ENCODE measurements at places on chromosomes 5 and 9.

DNA sequence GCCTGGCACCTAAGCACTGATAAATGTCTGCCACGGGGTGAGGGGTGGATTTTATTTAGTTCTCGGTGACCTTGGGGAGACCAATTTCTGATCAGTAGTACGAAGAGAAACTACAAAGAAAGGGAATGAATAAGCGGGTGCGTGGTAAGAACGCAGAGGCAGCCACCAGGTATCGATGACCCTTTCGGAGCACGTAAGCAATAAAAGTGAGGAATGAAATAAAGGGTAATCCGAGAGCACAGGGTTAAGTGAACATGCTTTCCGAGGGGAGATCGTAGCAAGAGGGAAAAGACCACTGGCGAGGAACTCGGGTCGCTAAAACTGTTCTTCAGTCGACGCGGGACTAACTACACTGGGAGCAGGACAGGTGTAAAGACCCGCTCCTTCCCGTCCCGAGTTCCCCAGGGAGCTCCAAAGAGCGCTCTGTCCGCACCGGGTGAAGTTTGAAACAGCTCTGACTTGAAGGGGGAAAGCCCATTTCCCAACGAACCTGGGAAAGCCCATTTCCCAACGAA lies 1.1 kb downstream of the ELOVL7 start:
- no peak for DNase-seq

- no peak for DNase-seq
Measured at GRCh38 chr9:61670616-61671015, 480.8 kb downstream of the SPATA31A7 start.

DNA sequence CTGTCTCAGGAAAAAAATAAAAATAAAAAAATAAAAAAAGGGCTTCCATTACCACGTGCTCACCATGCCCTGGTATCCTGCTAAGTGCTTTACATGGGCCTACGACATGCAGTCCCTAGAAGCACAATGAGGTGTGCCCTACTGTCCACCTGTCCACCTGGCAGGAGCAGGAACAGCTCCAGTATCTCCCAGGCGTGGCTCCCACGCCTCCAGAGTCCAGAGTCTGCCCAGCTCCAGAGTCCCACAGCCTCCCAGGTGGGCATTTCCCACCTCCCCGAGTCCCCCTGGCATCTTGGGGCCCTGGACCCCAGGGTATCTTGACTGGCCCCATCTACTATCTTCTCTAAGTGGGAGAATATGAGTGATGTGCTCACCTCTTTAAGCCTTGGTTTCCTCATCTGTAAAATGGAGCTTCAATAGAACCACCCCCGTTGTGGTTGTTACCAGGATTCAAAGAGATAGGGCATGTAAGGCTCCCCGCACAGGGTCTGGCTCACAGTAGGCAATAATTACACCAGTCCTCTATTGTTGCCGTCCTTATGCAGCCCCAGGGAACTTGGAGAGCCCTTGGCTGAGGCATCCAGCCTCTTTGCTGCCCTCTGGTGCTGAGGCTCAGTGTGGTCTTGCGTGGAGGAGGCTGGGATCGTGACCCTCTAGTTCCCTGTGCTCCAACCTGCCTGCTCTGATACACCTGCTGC lies 8.9 kb downstream of the CXCL14 start:
- DNase-seq, result no peak

GRCh38 chr5:108472237-108472636 lies 90.3 kb upstream of the FBXL17 start:
- DNase-seq, result no peak

GRCh38 chr5:156431956-156432829 lies 105.2 kb downstream of the SGCD start:
- DNase-seq, result no peak

DNA sequence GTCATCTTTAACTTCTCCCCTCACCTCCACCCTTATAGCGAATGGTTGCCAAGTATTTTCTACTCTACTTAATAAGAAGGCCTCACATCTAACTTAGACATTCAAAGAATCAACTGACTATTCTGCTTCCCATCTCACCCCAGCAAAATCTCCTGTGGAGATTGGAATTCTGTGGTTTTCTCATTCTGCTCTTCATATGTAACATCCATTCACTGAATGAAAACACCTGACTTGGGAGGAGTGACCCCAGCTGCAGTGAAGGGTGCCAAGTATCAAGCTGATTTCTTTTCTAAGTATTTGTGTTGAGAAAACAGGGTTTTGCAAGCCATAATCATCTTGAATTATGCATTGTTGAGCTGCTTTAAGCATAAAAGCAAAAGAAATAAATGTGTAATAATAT lies 42.5 kb upstream of the TAF1L start:
- no peak for DNase-seq

- no peak for DNase-seq
Measured at GRCh38 chr9:17802249-17802857, 223.5 kb downstream of the SH3GL2 start.

DNA sequence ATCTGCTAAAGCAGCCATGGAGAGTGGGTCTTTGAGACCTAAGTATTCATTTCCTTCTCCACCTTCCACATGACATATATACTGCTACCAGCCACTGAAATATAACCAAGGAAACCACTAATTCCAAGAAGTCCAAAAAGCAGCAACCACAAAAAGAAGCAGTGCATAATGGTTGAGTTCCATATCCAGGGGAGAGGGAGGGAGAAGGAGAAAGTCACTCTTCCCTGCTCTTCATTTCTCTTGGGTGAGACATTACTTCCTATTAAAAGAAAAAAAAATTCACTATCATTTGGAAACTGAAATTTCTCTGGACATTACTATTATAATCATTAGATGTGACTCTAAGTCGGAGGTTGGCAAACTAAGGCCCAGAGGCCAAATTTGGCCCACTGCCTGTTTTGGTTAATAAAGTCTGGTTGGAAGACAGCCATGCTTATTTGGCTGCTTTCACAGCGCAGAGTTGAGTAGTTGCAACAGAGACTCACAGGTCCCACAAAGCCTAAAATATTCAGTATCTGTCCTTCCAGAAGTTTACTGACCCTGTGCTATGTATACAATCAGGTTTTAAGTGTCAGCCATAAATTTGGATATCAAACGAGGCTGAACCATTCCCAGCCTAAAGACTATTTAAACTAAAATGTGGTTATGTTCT lies 168.6 kb downstream of the MPDZ start:
- no peak for DNase-seq

DNA sequence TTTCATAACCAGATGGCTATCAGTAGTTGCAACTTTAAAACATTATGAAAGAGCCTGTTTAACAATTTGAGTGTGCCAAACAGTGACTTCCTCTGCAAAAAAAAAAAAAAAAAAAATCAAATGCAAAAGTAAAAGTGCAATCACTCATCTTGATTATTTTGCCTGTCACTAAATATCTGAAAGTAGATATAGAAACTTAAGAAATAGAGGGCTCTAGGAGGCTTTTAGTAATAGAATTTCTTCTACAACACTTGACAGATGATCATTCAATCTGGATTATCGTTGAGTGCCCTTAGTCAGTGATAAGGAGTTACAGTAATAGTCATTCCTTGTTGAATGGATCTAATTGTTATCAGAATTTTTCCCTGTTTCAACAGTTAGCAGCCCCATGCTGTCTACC lies 101.8 kb downstream of the CETN3 start:
- no peak for DNase-seq

DNA sequence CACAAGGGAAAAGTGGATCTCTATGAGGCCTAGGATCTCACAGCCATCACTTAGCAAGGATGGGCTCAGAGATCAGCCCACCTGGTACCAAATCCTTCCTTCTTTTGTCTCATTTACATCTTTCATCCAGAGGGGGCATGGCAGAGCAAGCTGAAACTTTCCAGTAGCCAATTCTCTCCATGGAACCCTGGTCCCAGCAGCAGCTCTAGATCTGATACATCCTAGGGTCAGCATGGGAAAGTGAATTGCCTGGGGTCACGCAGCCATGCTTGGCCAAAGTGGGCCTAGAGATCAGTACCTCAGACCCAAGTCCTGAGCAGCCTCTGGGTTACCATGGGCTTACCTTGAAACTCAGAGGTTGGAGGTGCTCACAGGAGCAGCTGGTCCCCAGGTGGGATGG lies 170.5 kb downstream of the GABBR2 start:
- no peak for DNase-seq

DNA sequence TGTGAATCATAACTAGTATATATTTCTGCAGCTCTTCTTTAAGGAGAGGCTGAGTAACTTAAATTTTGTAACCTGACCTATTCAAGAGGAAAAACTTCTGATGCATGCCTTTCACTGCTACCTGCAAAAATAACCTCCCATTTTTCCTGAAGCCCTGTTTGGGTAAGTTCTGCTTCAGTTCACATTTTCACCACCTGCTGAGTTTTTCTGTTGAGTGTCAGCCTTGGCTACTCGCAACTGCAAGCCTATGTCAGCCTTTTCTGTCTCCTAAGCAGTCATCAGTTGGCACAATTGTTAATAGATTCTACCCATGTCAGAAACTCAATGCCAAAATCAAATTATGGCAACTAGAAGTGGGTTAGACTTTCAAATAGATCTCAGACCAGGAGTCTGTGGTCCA lies 8.2 kb upstream of the TNFAIP8 start:
- DNase-seq, result no peak

DNA sequence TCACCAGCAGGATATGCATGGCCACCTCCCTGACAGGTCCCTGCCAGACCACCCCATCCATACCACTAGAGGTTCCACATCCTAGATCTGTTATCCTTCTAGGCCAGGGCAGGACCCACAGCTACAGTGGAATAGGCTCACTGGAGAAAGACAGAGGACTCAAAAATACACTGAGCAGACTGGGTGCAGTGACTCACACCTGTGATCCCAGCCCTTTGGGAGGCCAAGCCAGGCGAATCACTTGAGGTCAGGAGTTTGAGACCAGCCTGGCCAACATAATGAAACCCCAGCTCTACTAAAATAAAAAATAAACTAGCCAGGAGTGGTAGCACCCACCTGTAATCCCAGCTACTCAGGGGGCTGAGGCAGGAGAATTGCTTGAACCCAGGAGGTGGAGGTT lies 56.5 kb upstream of the TESK1 start:
- no peak for DNase-seq

GRCh38 chr9:110104261-110104809 lies 103.6 kb downstream of the C9orf152 start:
- no peak for DNase-seq

DNA sequence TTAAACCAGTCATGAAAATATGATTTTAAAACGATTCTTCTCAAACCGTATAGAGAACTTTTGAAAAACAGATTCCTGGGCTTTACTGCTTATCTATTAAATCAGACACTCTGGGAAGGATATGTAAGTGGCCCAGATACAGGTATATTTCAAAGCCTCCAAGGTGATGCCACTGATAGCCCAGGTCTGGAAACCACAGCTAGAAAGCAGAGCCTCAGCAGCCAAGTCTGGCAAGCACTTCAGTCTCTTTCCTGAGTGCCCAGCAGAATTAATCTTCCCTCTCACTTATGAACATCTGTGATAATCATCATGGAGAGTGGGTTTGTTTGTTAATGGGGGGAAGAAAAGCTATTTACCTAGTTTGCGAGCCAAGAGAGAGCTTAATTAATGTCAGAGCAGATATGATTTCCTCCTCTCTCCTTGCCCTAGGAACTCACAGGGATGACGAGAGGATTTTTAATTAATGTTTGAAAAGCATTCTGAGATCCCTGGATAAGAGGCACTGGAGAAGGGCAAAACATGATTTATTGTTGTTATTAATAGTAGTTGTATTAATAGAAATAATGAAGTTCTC lies 368.4 kb downstream of the TLE1 start:
- no peak for DNase-seq

- no peak for DNase-seq
Measured at GRCh38 chr9:20225826-20226225, 396.5 kb downstream of the MLLT3 start.

- DNase-seq, result no peak
Measured at GRCh38 chr5:107247427-107247826, 423.3 kb downstream of the EFNA5 start.

DNA sequence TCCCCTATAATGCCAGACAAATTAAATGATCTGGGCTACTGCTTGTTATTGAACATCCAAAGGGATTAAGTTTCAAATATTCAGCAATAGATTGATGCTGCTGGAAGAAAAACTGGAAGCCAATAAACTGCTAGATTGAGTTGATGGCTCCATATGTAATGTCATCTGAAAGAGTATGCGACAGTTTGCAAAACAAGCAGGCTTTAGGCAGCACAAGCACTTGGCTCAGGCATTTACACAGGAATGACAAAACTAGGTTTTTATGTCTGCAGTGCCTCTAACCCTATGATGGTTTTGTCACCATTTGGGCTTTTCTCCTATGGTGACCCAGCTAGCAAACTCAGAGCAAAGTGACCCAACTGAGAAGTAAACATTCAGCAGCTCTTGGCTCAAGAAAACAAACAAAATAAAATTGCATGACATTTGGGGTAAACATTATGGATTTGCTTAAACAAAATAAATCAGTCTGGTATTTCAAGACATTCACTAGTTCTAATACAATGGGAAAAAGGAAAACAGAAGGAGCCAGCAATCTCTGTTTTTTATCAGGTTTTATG lies 978.5 kb downstream of the DTWD2 start:
- DNase-seq, result no peak

DNA sequence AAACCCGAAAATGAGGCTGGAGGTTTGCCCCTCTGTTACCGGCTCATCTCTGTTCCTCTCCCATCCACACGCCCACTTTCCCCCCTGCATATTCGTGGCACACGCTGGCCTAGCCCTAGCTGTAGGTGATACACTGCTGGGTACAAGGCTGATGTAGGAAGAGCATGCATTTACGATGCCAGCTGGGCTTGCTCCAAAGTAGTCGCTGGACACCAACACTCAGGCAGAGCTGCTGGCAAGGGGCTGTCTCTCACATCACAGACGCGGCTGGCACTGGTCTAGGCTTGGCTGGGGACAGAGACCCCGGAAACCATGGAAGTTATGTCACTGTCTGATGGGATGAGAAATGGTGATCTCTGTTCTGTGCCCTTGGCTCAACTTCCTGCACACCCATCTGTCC lies 9.8 kb upstream of the PHYKPL start:
- DNase-seq, result no peak

DNA sequence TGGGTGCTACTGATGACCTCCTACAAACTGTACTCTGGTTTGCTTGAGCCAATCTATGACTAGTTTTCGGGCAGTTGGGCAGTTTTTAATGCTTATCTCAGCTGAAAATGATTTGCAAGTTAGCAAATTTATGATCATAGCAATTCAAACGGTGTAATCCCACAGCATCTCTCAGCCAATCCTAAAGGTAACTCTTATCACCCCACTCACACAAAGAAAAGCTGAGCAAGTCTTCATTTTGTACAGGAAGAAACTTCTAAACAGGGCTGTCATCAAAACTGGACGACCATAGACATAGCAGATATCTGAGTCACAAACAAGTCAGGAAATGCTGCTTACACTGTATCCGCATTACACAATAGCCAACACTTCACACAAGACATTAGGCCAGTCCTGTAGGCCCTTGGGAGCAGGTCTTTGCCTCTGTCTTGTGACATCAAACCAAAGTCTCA lies 2.6 kb upstream of the ENC1 start:
- no peak for DNase-seq
